Frontal cortex (tissue), 4 donors: ENCODE measurements at places on chromosomes 6 and 20. TPM values are rescaled to one million over a fixed set of nuclear protein-coding genes. Genes with fewer than 3 reads are reported as not detected.

GRCh38 chr6:44038543-44039065 lies 88.6 kb downstream of the MRPL14 start:
- no peak for DNase-seq

- DNase-seq = no peak
Observed at GRCh38 chr6:14348389-14348788, 230.8 kb downstream of the CD83 start.

GRCh38 chr6:71298459-71298858 lies 9.8 kb downstream of the OGFRL1 start:
- no peak for DNase-seq

DNA sequence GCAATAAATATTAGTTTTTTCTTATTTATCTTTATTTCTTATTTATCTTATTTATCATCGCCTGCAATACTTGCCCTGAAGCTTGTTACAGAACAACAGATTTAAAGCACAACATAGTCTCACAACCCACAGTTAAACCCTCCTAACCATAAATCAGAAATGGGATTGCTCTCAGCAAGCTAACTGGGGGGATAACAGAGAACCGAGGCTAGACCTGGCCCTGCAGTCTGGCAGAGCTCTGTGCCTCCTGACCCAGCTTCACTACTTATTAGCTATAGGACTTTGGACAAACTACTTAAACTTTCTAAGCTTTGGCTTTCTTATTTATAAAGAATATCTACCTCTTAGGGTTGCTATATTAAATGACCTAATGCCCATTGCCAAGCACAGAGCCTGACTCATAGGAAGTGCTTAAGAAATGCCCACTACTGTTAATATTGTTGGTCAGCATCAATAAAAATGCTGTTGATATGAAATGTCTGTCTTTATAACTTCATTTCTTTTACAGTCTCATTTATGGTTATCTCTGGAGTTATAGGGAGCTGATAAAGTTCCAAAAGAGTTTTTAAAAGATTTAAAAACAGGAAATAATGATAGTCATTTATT lies 87.9 kb upstream of the BEND6 start:
- DNase-seq = no peak

DNA sequence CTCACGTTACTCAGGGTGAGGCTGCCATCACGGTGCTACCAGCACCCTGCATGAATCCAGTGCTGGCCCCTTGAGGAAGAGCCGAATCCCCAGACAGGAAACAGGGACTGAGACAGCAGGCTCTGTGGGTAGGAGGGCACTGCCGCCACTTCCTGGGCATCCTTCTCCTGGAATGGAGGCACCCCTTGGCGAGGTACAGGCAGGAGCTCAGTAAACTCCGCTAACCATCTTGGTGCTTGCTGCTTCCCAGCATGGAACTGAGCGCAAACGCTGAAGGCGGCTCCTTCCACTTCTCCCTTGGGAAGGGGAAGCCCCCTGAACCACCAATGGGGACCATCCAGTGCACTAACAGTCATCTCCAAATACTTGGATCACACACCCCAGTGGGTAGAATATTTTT lies 13.5 kb upstream of the CCDC167 start:
- no peak for DNase-seq

- DNase-seq = no peak
Observed at GRCh38 chr20:15603978-15604805, 969.1 kb downstream of the KIF16B start.

DNA sequence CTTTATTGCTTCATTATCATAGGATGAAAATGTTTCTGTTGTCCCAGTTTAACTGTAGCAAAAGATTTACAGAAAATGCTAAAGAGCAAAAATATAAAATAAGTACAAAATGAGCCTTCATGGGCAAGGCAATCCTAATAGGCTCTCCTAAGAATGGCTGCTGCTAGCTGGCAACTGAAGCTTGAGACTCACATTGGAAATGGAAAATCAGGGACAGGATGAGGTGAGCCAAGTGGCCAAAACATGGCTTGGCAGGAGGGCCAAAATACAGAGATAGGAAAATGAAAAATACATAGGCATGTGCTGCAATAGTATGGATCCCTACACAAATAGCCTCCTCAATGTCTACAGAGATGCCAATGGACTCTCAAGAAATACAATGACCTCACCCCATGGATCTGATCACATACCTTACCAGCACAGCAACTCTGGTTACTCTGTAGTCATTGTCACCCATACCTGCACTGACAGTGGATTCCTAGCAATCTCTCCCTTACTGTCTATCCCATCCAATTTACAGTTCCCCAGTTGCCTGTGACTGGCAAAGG lies 105.4 kb downstream of the DST start:
- DNase-seq = no peak

DNA sequence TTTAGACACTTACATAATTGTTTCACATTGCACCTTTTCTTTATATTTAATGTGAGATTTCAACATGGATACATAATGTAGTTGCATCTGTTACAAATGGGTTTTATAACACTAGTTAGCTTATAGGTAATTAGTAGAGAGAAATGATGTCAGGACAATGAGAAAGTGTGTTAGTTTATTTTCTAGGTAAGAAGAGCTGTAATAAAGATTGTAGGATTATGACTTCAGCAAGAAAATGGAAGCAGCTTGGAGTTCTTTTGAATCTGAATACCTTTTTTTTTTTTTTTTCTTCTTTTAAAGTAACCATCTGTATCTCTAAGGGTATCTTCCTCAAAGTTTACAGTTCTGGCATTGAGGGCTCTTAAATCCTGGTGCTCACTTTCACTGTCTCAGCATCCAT lies 35.3 kb downstream of the CD2AP start:
- no peak for DNase-seq

GRCh38 chr6:4344317-4344899 lies 209.0 kb upstream of the ECI2 start:
- DNase-seq = no peak

DNA sequence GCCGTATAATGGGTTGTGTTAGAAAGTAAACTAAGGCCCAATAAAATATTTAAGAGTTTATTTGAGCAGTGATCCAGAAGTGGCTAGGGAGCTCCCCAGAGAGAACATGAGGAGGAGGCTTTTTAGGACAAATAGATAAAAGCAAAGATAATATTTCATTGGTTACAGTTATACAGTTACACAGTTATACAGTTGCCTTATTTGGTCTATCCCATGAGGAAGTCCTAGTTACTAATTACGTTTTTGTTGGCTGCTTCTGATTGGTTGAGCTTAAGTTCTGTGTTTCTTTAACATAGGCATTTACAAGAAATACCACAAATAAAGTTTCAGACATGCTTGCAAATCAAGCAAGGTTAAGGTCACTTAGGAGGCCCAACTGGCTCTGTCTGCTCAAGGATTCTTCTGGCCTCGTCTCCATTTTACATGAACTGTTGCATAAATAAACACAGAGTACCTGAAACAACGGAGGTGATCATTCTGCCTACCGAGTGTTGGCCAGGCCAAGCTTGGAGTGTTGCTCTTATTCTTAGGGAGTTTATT lies 7.0 kb downstream of the UBD start:
- peak; percentile 48 for DNase-seq

GRCh38 chr6:149032599-149033405 lies 284.7 kb upstream of the TAB2 start:
- DNase-seq = no peak

- no peak for DNase-seq
Observed at GRCh38 chr6:114055349-114055748, 84.4 kb upstream of the HDAC2 start.

DNA sequence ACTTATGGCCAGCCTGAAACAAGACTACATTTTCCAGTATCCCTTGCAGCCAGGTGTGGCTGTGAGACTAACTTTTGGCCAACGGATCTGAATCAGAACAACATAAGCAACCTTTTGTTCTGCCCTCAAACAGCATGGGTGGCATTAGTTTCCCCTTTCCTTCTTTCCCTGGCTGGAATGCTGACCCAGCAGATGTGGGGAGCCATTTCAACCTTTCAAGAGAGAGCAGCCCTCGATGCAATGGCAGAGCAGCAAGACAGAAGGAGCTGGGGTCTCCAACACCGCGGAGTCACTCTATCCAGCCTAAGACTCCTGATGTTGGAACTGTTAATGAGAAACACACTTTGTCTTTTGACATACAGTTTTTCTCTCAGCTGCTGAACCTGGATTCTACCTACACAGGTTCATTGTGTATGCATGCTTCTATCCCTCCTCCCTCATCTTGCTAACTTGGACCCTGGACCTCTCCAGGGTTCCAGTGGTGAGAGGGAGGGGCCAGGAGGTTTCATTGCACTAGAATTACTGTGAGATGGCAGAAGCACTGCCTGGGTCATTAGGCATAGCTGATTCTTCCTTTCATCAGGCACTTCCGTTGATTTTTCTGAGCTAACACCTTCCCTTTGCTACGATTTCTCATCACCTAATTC lies 28.8 kb upstream of the DDR1 start:
- no peak for DNase-seq

DNA sequence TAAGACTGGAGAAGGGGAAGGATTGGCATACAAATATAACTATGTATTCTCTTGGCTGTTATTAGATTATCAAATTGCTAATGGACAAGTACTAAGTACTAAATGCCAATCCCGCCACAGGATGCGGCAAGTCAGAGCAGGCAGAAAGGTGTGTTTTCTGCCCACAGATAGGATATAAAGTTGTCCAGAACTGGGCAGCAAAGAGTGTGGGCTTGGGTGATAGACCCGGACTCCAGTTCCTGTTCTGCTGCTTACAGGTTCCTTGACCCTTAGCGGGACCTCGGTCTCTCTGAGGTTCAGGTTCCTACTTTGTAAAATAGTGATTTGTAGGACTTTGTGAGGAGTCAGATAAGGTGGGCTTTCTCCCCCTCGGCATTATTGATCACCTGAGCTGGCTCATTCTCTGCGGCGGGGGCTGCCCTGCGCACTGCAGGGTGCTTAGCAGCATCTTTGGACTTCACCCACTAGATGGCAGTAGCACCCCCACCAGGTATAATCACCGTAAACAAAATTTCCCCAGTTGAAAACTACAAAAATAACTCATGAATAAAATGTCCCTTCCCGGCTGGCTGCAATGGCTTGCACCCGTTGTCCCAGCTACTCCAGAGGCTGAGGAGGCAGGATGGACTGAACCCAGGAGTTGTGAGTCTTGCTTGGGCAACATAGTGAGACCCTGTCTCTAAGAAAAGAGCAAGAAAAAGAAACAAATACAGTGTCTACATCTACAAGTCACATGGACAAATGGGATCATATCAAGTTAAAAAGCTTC lies 193.1 kb downstream of the DOK5 start:
- DNase-seq = no peak

- DNase-seq = no peak
Observed at GRCh38 chr6:89562093-89562973, 76.2 kb downstream of the LYRM2 start.

GRCh38 chr6:169960886-169961611 lies 209.6 kb downstream of the ERMARD start:
- no peak for DNase-seq

- DNase-seq = no peak
Observed at GRCh38 chr20:40652441-40652987, 36.5 kb downstream of the MAFB start.

DNA sequence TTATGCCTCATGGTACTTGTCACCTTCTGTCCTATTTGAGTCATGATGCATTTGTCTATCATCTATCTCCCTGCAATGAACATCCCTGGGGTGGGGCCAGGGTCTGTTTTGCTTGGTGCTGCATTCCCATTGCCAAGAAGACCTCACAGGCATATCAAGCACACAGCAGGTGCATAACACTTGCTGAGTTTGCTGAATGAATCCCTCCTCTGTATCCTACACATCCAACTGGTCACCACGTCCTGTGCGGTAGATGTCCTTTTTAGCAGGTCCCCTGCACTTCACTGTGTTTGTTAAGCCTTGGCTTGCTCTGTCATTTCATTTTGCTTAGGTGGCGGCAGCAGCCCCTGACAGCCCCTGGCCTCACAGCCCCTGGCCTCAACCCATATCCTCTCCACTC lies 214.8 kb upstream of the RNF24 start:
- no peak for DNase-seq

DNA sequence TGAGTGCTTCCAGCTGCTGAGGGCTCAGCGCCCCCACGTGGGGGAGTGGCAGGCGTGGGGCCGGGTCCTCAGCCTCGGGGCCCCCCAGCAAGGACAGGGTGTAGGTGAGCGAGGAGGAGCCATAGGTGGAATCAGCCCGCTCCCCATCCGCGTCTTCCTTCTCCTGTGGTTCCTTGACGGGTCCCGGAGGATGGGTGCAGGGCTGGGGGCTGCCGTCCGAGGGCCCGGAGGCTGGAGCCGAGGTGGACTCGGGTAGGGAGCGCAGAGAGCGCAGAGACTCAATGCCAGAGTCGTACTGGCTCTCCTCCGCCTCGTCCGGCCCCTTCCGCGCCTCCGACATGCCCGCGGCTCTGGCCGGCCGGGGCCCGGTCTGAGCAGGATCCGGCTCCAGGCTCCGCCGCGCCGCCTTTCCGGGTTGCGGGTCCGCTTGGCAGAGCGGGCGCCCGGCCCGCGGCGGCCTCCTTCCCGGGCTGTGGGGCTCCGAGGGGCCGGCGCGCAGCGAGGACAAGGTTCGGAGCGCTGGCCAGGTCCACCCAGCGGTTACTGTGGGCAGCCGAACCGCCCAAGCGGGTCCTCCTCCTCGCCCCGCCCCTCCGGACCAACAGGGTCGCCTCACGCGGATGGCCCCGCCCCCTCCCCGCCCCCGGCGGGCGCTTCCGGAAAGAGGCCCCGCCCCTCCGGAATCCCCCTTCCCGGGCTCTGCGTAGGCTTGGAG lies at the start of gene NFKBIE:
TSS of gene NFKBIE (minus strand) at position 545 of the 715 bp plus-strand sequence. CDS start at position 340, 205 bp downstream.
- peak; percentile 94 for DNase-seq

DNA sequence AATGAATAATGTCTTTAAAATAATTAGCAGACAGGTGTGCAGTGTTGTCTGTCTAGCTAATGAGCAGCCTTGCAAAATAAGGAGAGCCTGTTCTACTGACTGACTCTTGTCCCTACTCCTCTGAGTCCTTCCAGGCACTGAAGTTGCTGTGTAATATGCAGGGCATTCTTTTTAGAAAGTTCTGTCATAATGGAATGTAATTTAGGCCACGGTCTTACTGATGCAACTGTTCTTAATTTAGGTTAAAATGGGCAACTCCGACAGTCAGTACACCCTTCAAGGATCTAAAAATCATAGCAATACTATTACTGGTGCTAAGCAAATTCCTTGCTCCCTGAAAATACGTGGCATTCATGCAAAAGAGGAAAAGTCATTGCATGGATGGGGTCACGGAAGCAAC lies 133.9 kb downstream of the TIAM2 start:
- no peak for DNase-seq

DNA sequence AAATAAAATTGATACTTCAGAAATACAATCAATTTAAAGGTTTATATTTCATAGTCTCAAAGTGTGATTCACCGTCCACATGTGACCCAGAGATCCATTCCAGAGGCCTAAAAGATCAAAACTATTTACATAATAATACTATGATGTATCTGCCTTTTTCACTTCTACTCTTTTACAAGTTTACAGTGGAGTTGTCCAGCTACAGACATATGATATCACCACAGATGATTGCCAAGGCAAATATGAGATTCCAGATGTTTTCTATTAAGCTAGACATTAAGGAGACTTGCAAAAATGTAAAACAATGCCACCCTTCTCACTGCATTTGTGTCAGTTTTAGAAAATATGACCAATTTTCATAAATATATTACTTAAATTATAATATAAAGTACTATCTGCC lies 443.7 kb downstream of the GJA1 start:
- no peak for DNase-seq

Gene TPBG
- total RNA-seq = 4.5 TPM

Gene SLC17A3
- not detected for total RNA-seq

Gene PPIL6
- total RNA-seq = 37.9 TPM

Gene HLA-DRB1
- total RNA-seq = 3.7 TPM

Gene AVP
- total RNA-seq = not detected

Gene MLN
- not detected for total RNA-seq
